Muscle of back (tissue), 13 donors: ENCODE measurements at places on chromosomes 2 and 18.
A peak's percentile ranks its signal among the peaks of the same experiment; 100 is the strongest.

DNA sequence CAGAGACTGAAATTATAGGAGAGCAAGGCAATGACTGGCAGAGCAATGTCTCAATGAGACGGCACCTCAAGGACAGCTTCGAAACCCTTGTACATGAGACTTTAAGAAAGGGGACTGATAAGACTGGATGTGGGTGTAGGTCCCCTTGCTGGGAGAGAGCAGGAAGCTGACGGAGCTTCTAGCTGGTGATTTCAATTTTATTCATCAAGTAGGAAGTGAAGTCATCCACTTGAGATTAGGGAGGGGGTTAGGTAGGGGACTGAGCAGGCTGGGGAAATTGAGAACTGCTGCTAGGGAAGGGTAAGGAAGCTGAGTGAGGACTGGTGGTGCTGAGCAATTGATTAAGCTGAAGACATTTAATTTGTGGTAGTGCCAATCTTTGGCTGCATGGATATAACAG lies 99.5 kb upstream of the ITGB6 start:
- no peak for DNase-seq

DNA sequence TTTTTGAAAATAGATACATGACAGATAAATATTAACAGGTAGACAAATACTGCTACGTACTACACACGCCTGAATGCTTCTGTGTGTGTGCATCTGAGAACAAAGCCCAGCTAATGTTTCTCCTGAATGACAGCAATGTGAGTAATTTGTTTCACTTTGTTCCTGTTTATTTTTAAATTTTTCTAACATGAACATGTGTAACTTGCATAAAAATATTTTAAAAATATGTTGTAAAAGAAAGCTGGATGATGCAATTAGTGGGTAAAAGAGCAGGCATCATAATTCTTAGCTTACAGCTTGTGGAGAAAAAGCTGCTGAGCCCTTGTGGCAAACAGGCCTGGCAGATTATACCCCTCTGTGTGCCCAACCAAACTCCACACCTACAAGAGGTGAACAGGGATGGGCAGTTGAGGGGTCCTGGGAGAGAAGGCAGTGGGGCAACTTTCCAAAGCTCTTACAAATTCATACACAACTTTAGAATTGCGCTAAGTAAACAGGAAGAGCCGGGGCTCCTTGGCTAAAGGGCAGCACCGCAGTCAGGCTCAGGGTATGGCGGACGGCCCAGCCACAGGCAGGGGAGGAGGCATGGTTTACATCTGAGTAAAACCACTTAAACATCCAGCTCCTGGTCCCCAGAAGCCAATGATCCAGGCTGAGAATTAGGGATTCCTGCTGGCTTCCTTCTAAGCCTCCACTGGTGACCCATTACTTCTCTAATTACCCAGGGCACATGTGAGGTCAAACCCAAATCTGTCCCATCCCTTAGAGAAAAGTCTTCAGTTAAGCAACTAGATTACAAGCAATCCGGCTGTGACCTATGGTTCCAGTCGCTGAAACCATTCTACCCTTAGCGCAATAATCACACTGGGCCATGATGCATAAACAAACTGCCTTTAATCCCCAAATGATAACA lies 14.0 kb downstream of the PXDN start:
- DNase-seq: no peak

GRCh38 chr18:31776093-31776492 lies 15.4 kb upstream of the SLC25A52 start:
- DNase-seq: no peak

GRCh38 chr18:26813043-26813442 lies 52.5 kb downstream of the AQP4 start:
- DNase-seq: peak; percentile 73

- DNase-seq: no peak
Observed at GRCh38 chr2:135557530-135557929, 26.2 kb downstream of the R3HDM1 start.

GRCh38 chr2:170411660-170412059 lies 233.7 kb downstream of the MYO3B start:
- DNase-seq: no peak

DNA sequence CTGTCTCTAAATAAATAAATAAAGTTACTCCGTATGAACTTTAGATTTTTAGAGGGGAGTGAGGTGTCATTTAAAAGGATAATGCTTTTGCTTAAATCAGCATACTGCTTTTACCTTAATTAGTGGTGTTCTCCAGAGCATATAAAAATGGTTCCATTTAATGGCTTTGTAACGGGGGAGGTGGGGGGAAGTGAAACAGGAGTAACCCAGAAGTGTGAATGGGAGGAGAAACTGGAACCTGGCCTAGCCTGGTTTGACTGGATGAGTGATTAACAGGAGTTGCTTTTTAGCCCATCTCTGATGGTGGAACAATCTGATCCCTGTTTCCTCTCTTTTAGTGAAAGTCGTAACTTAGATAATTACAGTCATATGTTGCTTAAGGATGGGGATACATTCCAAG lies 1.6 kb downstream of the CNDP2 start:
- DNase-seq: no peak

- DNase-seq: no peak
Observed at GRCh38 chr2:134917360-134917865, 1.2 kb upstream of the CCNT2 start.

GRCh38 chr18:74288730-74289129 lies 3.0 kb downstream of the CYB5A start:
- no peak for DNase-seq

GRCh38 chr2:187544371-187545080 lies 9.7 kb downstream of the TFPI start:
- no peak for DNase-seq

DNA sequence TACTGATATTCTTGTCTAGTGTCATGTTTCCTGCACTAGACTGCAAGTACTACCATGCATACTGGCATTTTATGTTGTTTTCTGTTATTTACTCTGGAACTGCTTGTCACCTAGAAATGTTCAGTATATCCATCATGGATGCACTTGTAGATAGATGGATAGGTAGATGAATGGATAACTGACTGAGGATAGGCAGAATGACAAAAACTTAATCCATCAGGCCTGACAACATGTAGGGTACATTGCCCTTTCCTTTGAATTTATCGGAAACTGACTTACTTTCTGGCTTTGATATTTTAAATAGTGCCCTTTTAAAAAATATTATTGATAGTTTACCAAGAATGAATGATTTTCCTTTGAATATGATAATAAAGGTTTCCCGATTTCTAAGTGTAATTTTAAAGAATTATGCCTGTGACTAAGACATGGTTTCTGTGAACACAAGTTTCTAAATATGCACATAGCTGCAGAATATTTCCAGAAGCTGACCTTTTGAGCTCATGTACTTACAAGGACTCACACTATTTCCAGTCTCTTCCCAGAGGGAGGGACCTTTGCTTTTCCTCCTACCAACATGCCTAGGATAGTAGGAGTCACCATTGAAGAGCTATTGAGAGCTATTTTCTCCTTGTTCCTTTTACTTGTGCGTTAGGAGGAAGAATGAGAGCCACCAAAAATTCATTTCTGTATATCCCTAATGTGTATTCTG lies 81.3 kb downstream of the ANKRD12 start:
- DNase-seq: no peak

DNA sequence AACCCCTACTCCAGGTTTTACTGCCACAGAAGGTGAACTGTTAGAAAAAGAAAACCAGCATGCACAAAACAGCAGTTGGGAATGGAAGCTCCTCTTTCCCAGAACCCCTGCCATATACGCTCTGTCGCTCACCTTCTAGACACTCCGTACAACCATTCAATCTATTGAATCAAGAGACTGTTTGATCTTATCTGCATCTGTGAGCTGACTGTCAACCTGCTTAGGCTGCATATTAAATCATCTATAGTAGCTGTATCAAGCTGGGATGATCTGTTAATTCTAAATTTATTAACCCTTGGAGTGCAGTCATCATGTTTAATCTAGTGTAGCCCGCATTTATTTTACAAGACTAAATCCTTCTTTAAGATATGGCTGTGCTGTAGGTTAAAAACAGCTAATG lies 13.6 kb upstream of the BCL11A start:
- no peak for DNase-seq

DNA sequence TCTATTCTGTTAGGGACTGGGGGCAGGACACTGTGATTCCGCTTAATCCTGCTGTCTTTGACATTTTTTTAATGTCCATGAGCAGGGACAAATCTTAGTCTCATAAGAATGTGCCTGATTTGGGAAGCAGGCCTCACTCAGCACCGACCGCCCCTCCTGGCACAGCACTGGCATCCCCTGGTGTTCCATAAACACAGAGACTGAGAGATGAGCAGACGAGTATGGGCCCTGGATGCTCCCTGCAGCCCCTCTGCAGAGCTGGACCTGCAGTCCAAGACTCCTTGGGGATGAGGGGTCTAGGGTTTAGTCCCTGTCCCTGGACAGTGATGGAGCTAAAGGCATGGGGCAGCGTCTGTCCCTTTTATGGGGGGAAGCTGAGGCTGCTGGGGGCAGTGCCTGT lies 81.6 kb downstream of the NDUFA10 start:
- no peak for DNase-seq

DNA sequence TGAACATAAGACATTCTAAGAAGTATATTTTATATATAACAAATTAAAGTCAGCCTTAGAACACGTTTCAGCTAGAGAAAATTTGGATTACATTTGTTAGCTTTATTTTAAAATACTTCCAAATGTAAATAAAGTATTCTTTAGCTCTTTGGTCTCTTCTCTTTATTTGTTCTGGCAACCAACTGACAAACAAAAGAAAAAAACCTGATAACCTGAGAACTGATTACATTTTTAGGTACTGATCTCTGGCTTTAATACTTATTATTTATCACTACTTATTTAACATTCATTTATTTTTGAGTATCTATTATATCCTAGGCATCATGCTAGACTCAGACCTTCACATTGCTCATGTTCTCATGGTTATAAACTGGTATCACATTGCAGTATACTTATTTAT lies 18.5 kb downstream of the CCDC138 start:
- no peak for DNase-seq

DNA sequence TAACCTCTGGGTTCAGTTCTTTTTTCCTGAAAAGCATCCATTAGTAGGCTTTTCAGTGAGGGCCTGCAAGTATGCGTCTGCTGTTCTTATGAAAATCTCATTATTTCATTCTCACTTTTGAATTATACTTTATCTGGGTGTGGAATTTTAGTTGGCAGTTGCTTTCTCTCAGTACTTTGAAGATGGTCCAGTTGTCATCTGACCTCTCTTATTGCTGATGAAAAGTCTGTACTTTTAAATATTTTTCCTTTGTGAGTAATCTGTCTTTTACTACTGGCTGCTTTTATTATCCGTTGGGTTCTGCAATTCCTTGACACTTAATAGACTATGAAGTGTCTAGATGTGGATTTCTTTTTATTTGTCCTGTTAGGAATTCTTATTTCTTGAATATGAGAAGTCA lies 307.8 kb downstream of the CYP26B1 start:
- no peak for DNase-seq
